ENCODE measurements at places on chromosomes 6 and 20.

GRCh38 chr6:15557174-15557573, 105.7 kb downstream of the DTNBP1 start:
- no peak for DNase-seq

DNA sequence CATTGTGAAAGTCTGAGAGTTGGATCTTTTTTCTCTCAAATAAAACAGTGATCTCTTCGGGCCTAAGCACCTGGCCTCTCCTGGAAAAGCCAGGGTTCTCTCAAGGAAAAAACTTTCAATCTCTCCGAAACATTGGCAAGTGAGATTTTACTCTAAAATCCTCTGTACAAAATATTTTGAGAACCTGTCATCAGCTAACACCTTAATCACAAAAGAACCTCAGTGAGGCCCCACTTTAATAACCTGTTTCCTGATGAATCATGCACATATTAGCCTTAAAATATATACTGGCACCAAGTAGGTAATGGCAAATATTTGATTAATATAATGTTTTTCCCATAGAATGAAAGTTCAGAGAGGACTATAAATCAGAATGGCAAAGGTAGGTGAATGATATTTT, 177.9 kb downstream of the FRK start:
- no peak for DNase-seq

DNA sequence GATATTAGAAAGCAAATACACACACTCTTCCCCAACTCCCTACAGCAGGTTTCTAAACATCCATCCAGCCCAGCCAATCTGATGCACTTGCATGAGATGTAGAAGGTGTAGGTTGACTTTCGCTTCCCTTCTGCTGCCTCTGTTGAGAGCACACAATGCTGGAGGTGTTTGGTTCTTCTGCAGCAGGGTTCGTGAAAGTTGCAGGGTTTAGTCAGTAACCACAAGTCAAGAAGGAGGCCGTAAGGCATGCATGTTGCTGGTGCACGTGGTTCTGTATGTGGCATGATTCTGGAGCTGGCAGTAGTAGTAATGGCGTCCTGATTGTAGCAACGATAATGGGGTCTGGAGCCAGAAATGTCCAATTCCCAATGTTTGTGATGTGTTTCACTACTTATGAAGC, 53.0 kb downstream of the DEK start:
- DNase-seq, result peak; percentile 21

GRCh38 chr20:47672886-47673670, 112.2 kb downstream of the SULF2 start:
- DNase-seq, result no peak

- DNase-seq, result no peak
Observed at GRCh38 chr20:4088766-4089165, 73.4 kb upstream of the RNF24 start.

Data from stimulated activated CD4-positive, alpha-beta T cell treated with anti-CD3 and anti-CD28 coated beads, Interleukin-4, amount 100 ng/mL, for 48 hours (primary cell).